Right lung (tissue), 10 donors: ENCODE measurements at places on chromosomes 2 and 18. TPM values are rescaled to one million over a fixed set of nuclear protein-coding genes. Genes with fewer than 3 reads are reported as not detected.

The SPC25 gene
- 10.3 TPM for polyA plus RNA-seq

The UGT1A4 gene
- polyA plus RNA-seq: not detected

The FN1 gene
- polyA plus RNA-seq: 1,824 TPM

The ABCB11 gene
- 0.03 TPM for polyA plus RNA-seq

The TEX44 gene
- polyA plus RNA-seq: not detected

The TMEM163 gene
- polyA plus RNA-seq: 8.4 TPM

The AP1S3 gene
- 3.5 TPM for polyA plus RNA-seq

The COBLL1 gene
- polyA plus RNA-seq: 22.3 TPM

The MAT2A gene
- 288 TPM for polyA plus RNA-seq

The ANTXR1 gene
- polyA plus RNA-seq: 89.1 TPM

The PER2 gene
- 9.0 TPM for polyA plus RNA-seq

The PPM1G gene
- 87.6 TPM for polyA plus RNA-seq

The CCDC141 gene
- 3.4 TPM for polyA plus RNA-seq

The SMARCAL1 gene
- polyA plus RNA-seq: 31.5 TPM

The NETO1 gene
- polyA plus RNA-seq: 0.68 TPM

The CCDC178 gene
- polyA plus RNA-seq: 2.9 TPM

The ALKAL2 gene
- 7.5 TPM for polyA plus RNA-seq

The LDLRAD4 gene
- 14.2 TPM for polyA plus RNA-seq

The IL36B gene
- polyA plus RNA-seq: not detected

The C18orf63 gene
- polyA plus RNA-seq: not detected

The ZNF513 gene
- polyA plus RNA-seq: 17.7 TPM
